Activated CD4-positive, CD25-positive, alpha-beta regulatory T cell (primary cell): ENCODE measurements at places on chromosomes 3 and 15.
A peak's percentile ranks its signal among the peaks of the same experiment; 100 is the strongest.

GRCh38 chr3:127045435-127046045, 62.6 kb downstream of the PLXNA1 start:
- no peak for DNase-seq

DNA sequence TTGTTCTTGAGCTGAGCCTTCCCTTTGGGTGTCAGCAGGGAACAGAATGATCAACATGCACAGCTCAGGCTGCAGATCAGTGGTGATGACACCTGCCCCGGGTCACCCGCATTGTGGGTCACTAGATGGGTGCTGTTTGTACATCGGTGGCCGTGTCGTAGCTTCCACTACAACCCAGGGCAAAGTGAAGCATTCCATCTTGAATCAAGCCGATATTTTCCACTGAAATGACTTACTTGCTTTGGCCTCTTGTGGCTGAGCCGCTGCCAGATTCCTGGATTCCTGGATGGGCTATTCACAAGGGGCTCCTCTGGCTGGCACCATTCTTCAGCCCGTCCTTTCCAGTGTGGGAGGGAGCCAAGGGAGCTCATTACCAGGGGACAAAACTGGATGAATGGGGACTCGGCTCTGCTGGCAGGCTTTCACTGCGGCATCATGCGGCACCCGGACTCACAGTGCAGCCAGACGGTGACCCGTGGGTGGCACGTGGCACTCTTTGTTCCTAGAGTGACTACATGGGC, 65.6 kb downstream of the SLCO3A1 start:
- DNase-seq = no peak

DNA sequence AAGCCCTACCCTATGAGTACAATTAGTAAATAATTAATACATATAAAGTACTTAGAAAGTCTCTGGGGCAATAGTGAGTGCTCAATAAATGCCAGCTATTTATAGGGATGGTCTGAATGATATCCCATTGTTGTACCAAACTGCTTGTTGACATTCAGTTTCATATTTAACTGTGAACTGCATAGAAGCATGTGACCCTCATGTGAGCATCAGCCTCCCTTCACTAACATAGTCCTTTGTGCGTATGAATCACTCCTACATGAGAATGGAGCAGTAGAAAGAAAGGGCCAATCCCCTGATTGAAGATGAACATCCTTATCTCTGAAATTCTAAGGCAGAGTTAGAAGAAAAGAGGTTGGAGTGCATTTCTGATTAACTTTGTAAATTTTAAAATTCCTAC, 68.7 kb upstream of the ATP10A start:
- DNase-seq = no peak

DNA sequence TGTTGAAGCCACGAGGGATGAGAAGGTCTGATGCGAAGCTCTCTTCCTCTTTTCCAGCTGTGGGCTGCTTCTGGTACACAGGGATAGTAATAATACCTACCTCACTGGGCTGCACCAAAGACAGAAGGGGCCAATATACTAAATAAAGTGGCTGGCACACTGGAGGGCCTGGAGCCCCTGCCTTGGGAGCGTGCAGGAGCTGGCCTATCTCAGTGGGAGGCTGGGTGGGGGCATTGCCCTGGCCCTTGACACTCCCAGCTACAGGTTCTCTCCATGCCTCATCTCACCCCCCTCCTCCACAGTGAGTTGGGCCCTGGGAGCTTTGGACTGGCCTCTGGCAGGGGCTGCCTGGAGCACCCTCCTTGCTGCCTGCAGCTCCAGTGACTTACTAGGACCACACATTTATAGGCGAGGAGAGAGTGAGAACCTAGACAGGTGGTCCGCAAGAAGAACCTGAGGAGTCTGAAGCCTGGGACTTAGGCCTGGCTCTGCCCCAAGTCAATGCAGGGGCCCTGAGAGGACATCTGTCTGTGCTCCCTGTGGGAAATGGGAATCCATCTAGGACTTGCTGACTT, 1.6 kb downstream of the NOX5 start:
- DNase-seq = no peak

DNA sequence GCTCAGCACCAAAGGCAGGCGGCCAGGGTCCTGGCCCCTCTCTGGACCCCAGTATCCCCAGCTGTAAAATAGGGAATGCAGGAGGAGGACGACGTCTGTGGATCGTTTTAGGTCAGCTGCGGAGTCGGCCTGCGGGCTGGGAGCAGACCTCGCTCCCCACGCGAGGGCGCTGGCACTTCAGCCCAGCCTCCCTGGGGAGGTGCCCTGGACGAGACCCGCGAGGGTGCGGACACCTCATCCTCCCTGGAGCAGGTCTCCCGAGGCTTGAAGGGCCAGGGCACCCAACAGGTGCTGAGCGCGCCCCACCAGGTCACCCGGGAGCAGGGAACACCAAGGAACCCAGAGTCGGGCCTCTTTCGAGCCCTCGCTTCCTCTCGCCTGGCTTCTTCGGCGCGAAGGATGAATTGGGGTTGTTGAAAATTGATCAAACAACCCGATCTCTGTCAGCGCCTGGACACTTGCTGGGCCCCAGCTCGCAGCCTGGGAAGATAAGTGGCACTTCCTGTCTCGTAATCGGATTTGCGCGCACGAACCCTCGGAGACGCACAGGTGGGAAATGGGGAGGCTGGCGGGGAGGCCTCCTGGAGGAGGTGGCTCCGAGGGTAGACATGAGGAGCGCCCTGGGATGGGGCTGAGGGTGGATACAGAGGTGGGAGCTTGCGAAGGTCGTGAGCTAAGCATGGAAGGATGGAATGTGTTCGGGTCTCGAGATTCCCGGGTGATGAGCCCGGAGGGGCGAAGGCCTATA, 588 bp upstream of the VIPR1 start:
- peak; percentile 20 for DNase-seq
